ENCODE measurements at places on chromosomes 12 and 14. TPM values are rescaled to one million over a fixed set of nuclear protein-coding genes. Genes with fewer than 3 reads are reported as not detected.

TAS2R14 gene
- total RNA-seq, result 0.36 TPM

POTEM gene
- total RNA-seq, result not detected

ATXN2 gene
- 31.5 TPM for total RNA-seq

NKX2-1 gene
- not detected for total RNA-seq

GPATCH2L gene
- 40.0 TPM for total RNA-seq

ESRRB gene
- total RNA-seq, result not detected

PPFIA2 gene
- not detected for total RNA-seq

CLEC2D gene
- total RNA-seq, result 176 TPM

VPS29 gene
- 76.6 TPM for total RNA-seq

DNA sequence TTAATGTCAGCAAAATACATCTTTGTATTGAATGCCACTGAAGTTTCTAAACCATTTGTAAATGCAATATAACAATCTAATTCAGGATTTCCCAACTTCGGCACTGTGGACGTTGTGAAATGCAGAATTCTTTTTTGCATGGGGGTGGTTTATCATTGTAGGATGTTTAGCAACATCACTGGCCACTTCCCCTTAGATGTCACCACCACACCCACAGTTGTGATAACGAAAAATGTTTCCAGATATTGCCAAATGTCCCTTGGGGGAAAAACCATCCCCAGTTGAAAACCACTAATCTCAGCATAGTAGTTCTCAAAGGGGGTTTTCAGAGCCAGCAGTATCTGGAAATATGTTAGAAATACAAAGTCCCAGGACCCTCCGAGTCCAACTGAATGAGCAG is 203.3 kb downstream of the NAV3 start:
- DNase-seq, result no peak

- DNase-seq, result no peak
Observed at GRCh38 chr14:53962953-53963319, 6.3 kb upstream of the BMP4 start.

- DNase-seq, result no peak
Observed at GRCh38 chr12:85626001-85626783, 210.0 kb downstream of the RASSF9 start.

DNA sequence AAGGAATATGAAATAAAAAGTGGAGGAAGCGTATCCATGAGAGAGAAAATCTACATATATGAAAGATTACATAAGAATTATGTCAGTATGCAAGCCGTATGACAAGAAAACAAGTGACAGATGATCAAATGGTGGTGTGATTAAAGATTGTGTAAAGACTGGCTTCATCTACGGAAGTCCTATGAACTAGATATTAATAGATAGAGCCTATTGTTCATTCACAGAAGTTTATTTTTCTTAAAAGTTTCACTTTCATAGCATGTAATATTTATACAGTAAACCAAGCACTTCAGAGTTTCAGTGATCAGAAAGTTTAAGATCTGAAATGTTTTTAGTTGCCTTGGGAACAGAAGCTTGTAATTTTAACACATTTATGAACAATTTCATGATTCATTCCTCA is 84.5 kb downstream of the VRK1 start:
- no peak for DNase-seq

DNA sequence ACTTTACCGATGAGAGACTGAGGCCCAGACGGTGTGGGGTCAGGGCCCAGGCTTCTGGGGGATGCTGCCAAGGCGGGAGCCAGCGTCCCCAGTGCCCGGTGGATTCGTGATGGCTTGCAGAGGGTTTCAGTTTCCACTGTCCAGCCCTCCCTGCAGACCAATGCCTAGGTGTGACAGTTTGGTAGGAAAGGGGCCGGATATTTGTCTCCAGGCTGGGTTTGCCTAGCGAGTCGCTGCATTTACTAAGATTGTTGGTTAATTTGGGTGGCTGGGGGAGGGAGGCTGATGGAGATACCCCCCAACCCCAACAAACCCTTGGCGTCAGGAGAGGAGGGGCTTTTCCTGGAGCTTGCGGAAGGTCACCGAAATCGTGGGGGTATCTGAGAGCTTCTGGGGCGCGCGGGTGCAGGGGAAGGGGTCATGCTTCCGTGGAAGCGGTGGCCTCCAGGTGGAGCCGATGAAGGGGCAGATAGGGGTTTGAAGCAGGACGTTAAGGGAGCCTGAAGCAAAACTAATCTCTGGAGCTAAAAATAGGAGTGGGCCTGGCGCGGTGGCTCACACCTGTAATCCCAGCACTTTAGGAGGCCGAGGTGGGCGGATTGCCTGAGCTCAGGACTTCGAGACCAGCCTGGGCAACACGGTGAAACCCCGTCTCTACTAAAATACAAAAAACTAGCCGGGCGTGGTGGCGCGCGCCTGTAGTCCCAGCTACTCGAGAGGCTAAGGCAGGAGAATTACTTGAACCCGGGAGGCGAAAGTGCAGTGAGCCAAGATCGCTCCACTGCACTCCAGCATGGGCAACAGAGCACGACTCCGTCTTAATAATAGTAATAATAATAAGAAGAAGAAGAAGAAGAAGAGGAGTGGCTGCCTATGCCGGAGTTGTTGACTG is 1.1 kb upstream of the CDC42BPB start:
- DNase-seq, result no peak

GRCh38 chr14:68779761-68780323 is 13.0 kb downstream of the ZFP36L1 start:
- peak; percentile 76 for DNase-seq

DNA sequence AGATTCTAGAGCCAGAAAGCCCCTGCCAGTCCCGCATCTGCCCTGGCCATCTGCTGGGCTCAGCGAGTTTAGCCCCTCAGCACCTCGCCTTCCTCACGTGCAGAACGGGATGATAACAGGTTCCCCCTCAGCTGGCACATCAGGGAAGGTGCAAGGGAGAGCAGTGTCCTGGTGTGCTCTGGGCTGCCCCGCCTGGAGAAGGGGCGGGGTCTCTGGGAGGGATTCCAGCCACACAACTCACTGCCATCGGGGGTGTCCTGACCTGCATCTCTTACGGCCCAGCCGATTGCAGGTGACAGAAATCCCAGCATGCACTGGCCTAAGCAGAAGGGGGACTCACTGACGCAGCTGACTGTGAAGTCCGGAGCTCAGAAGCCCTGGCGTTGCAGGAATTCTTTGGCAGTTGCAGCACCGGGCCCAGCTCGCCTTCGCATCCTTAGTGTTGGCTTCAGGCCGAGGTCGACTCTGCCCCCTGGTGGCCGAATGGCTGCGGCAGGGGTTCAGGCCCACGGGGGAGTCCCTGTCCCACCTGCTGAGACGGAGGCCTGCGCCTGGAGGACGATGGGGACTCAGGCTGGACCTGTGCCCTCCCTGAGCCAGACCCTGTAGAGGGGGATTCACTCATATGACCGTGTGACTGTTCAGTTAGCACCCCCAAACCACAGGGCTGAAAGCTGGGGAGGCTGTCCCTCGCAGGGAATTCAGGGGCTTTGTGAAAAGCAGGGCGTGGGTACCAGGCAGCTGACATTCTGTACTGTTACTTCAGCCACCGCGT is 178.6 kb downstream of the ADGRD1 start:
- DNase-seq, result peak; percentile 80

- no peak for DNase-seq
Observed at GRCh38 chr14:72753044-72753710, 140.7 kb downstream of the DPF3 start.

DNA sequence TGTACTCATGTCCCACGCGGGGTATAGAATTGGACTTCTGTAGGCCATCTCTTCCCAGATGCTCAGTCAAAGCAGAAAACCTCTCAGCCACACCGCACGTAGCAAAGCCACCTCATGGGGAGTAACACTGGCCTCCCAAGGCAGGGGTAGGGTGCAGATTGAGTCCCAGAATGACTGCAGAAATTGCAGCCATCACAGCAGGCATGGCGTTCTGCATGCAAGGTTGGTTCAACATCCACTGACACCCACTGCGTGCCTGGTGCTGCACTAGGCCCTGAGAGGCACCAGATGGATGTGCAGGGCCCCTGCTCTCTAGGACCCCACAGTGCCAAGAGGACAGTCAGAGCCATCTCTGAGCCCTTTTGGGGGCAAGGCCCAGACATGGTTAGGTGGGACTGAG is 39.9 kb downstream of the RAB35 start:
- DNase-seq, result no peak

- DNase-seq, result peak; percentile 58
Observed at GRCh38 chr12:49089821-49090773, 4.5 kb downstream of the DHH start.

GRCh38 chr12:71786829-71787228 is 32.2 kb downstream of the RAB21 start:
- no peak for DNase-seq

- DNase-seq, result no peak
Observed at GRCh38 chr14:42541535-42542001, 934.9 kb downstream of the LRFN5 start.

DNA sequence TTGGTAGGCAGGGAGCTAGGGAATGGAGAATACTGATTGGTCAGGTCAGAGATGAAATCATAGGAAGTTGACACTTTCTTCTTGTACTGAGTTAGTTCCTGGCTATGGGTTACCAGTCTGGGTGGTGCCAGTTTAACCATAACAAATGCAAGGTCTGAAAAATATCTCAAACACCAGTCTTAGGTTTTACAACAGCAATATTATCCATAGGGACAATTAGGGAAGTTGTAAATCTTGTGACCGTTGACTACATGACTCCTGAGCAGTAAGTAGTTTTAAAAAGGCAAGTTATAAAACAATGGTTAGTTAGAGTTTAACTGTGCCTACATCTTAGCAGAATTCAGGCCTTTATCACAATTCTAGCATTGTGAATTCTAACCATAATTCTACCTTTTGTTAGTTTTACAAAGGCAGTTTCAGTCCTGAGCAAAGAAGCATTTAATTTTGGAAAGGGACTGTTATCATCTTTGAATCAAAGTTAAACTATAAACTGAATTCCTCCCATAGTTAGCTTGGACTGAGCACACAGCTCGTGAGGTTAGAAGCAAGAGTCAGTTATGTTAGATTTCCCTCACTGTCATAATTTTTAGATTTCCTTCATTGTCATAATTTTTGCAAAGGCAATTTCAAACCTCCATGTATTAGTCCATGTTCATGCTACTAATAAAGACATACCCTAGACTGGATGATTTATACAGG is 19.7 kb upstream of the MON2 start:
- no peak for DNase-seq

DNA sequence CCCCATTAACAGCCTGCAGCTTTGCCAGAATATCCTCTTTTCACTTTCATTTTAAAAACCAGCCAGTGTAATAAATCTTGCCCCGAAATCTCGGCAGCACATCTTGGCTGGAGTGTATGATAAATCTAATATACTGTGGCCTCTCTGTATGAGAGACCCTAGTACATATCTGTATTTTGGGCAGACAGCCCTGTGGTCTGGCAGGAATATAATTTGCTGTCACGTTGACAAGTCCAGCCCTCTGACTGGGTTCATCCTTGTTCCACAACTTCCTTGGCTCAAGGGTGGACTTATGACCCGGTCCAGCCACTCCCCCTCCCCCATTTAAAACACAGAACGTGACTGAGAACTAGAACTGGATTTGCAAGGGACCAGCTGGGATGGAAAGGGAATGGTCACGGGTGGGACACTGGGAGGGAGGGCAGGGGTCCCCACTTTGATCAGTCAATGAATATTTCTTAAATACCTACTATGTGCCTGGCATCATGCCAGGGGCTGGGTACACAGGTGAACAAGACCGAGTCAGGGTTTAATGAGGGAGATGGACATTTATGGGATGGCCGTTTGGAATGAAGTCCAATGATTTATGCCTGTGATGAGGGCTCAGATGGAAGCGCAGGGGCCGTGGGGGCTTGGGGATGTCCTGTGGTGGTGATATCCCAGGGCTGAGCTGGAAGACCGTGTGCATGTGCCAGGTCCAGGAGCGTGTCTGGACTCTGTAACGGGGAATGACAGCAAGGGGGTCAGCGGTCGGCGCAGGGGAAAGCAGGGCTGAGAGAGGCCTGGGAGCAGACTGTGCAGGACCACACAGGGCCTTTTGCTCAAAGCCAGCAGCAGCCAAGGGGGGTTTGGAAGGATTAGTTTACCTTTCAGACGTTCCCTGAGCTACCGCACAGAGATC is 190.5 kb downstream of the PHETA1 start:
- no peak for DNase-seq

DNA sequence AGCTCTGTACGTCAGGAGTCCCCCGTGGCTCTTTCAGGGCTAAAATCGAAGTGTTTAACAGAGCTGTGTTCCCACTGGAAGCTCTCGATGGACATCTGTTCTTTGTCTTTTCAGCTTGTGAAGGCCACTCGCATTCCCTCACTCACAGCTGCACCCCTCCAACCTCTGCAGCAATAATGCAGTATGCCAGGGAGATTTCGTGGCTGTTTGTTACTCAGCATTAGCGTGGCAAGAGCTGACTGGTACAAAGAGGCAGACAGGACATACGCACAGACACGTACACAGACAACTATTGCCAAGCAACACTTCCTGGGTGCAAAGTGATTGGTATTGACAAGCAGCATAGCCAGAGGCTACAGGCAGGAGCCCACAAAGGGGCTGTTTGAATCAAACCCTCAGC is 11.8 kb upstream of the FBXO21 start:
- DNase-seq, result no peak

DNA sequence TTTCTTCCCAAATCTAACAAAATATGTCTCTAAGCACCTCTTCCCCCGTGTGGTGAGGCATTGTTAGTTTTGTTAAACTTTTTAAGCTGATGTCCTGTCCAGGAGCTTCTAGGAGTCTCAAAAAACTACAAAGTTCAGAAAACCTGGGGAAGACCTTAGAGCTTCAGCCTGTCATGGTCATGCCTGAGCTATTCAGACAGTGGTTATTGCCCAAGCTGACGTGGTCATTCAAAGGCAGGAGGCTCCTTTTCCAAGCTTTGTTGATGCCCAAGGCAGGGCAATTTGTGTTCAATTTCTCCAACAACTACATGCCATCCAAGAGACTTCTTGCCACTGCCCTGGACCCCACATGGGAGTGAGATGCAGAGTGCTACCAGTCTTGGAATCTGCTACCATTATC is 5.8 kb upstream of the LYZ start:
- no peak for DNase-seq
